ENCODE measurements at places on chromosomes 13 and 19. TPM values are rescaled to one million over a fixed set of nuclear protein-coding genes. Genes with fewer than 3 reads are reported as not detected.

TEX29 gene
- total RNA-seq, result not detected

APOC4 gene
- not detected for total RNA-seq

CLEC17A gene
- not detected for total RNA-seq

DNA sequence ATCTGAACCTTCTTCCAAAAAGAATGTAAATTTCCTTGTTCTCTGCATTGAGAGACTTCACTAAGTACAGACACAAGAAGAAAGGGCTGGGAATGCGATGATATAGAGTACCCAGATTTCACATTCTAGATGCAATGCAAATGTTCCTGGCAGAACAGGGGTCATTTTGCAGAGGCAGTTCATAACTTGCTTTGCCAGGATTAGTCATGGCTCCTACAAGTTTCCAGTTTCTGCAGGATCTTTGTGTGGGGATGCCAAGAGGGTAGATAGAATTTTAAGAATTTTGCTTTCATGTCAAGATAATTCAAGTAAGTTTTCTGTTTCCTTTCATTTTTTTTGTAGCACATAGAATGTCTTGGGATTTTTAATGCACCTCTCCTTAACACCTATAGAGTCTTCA, 181.2 kb downstream of the FGF9 start:
- no peak for DNase-seq

GRCh38 chr13:111907341-111907880, 159.5 kb upstream of the SOX1 start:
- DNase-seq, result no peak

DNA sequence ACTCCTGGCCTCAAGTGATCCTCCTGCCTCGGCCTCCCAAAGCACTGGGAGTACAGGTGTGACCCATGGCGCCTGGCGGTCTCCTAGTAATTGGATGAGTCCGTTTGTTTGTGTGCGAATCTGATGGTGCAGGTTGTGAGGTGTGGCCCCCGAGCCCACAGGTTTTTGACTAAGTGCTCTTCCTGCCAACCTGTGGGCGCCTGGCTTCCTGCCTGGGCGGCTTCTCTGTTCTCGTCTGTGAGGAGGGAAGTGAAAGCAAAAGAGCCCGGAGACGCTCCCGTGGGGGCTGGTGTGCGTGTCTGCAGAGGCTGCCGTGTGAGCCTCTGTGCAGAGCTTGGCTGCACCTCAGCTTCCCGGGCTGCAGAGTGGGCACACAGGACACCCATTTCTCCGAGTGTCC, 10.0 kb downstream of the ARHGAP45 start:
- peak; percentile 42 for DNase-seq

- no peak for DNase-seq
These were observed 119.3 kb downstream of the IRS2 start for GRCh38 chr13:109667056-109667455.

PRR22 gene
- 1.7 TPM for total RNA-seq

DNA sequence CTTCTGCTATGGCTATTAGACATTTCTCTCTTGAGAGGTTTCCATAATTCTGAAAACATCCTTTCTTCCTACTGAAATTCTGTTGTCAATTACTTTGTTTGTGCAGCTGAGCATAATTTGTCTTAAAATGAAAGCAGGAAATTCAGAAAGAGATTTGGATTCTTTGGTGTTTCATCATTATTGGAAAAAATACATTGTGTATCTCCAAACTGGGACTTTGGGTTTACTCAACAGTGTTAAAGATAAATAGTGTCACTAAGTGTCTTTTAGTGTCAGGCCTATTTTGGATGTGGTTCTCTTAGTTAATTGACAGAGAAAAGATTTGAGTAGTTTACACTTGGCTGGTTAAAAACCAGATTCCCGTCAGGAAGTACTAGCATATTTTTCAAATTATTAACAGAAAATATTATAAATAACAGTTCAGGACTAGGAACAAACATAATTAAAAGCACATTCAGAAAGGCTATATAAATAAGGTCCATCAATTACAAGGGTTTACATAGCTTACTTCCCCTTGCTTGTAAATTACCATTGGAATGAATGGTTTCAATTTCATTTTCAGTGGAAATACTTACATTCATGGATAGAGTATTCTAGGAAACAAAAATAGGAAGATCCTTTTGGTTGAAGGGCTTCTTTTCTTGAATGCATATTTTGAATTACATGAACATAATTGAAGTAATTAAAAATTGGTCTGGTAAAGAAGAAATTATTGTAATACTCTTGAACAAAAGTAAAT, 483.1 kb downstream of the GPC6 start:
- DNase-seq, result no peak

- DNase-seq, result no peak
These were observed 5.2 kb upstream of the BCAM start for GRCh38 chr19:44803442-44804428.

ZNF709 gene
- total RNA-seq, result 1.9 TPM

DNA sequence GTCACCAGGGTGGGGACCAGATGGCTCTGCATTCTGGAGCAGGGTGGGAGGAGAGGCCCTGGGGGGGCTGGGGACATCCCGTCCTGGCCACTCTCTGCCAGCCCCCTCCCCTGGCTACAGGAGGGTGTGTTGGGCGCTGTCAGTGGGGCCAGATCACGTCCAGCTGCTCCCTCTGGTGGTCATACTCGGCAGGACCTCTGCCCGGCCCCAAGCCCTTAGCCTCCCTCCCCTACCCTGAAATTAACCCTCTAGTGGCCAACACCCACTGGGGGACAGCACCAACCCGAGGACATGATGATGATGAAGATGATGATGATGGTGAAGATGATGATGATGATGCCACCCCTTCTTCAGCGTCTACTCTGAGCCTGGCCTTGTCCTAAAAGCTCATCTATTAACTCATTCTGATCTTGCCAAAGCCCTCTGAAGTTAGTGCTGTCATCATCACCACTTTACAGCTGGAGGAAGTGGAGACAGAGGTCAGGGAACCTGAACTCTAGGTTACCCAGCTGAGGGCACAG, 590 bp upstream of the LGI4 start:
- peak; percentile 95 for DNase-seq

DNA sequence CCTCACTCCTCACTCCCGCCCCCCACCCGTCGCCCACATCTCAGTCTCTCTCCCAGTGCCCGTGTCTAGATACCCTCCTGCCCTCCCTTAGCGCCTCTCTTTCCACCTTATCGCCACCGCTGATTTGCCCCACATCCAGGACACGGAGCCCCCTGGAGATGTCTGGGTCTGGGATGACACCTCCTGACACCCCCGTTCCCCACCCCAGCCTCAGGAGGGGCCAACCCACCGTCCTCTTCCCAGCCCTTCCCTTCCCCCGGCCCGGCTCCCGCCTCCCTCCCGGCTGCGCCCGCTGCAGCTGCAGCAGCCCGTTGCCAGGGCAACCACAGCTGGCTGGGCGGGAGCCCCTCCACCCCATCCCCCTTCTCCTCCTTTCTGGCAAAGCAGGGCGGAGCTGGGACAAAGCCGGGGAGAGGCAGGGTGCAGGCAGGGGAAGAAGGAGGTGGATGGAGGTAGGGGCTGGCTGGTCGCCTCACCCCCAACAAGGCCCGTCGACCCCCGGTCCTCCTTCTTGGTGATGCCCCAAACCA, 13.5 kb downstream of the DPF1 start:
- peak; percentile 91 for DNase-seq

DNA sequence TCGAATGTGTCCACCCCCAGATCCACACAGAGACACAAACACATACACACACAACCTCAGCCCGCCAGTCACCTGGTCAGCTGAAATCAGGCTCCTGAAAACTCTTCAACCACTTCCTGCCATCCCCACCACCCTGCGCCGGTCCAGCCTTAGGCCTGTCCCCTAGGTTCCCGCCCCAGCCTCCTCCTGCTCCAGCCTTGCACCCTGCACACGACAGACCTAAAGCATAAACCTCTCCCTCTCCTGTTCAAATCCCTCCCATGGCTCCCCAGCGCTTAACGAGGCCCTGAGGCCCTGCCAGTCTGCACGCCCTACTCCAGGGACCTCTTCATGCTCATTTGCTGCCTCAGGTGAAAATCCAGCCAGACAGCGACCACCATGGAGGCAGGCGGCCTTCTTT, 7.1 kb downstream of the PNMA8B start:
- DNase-seq, result no peak

ZNF653 gene
- 3.1 TPM for total RNA-seq

NLRP5 gene
- total RNA-seq, result not detected

BLVRB gene
- 102 TPM for total RNA-seq

KLK3 gene
- total RNA-seq, result not detected

- DNase-seq, result peak; percentile 56
These were observed 806 bp downstream of the ZNF90 start for GRCh38 chr19:20078581-20079031.

DNA sequence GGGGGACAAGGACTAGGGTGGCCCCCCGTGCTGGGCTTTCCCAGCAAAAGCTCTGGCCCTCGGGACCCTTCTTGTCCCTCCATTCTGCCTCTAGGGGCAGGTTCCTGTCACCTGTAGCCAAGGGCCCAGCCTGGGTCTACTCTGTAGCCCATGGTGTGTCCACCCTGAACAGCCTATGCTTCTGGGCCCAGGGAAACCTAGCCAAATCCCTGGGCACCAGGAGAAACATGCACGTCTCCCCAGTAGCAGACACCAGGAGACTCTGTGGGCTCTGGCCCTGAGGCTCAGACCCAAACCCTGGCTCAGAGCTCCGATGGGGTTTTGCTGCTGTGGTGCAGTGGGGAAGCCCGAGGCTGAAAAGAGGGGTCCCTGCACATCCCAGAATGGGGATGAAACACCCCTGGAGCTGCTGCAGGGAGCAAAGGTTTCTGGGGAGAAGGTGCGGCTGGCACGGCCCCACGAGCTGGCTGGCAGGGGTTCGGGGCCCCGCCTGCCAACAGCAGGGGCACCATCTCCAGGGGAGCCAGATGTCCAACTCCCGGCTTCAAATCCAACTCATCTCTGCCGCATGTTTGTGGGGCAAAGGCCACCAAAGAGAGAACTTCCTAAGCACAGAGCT, 18.2 kb downstream of the CEBPG start:
- DNase-seq, result peak; percentile 39

DNA sequence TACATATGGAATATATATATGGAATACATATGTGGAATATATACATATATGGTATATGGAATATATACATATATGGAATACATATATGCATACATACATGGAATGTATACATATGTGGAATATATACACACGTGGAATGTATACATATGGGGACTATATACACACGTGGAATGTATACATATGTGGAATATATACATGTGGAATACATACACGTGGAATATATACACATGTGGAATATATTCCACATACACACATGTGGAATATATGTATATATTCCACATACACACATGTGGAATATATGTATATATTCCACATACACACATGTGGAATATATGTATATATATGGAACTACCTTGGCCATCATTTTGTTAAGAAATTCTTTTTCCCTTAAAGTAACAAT, 31.1 kb downstream of the ZNF571 start:
- DNase-seq, result no peak

- DNase-seq, result no peak
These were observed 4.4 kb downstream of the BCAT2 start for GRCh38 chr19:48806518-48806817.

DNA sequence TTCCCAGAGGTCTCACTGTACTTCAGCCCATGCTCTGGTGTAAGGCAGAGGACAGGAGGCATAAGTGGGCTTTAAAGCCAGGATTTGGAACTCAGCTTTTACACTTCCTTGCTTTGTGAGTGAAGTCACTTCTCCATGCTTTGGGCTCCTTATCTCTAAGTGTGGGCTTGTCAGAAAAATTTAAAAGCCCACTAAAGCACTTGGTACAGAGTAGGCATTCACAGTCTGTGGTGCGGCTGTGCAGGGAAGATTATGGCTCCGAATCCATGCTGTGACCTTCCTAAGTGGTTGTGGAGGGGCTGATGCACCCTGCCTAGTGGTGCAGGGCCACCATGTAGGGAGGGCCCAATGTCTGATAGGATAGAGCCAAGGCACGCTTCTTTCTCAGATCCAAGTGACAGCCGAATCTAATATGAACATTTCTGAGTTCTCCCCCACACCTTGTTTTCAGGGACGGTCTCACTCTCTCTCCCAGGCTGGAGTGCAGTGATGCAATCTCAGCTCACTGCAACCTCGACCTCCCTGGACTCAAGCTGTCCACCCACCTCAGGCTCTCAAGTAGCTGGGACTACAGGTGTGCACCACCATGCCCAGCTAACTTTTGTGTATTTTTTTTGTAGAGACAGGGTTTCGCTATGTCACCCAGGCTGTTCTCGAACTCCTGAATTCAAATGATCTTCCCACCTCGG, 6.9 kb downstream of the TIMM29 start:
- DNase-seq, result no peak

GRCh38 chr13:56713656-56714055, 427.1 kb upstream of the PRR20A start:
- DNase-seq, result no peak

GRCh38 chr19:50889638-50890037, 16.4 kb downstream of the KLK2 start:
- no peak for DNase-seq

- no peak for DNase-seq
These were observed 1.1 kb upstream of the C19orf85 start for GRCh38 chr19:55465460-55466240.

ZGLP1 gene
- 1.3 TPM for total RNA-seq

NTN5 gene
- 0.19 TPM for total RNA-seq

DNA sequence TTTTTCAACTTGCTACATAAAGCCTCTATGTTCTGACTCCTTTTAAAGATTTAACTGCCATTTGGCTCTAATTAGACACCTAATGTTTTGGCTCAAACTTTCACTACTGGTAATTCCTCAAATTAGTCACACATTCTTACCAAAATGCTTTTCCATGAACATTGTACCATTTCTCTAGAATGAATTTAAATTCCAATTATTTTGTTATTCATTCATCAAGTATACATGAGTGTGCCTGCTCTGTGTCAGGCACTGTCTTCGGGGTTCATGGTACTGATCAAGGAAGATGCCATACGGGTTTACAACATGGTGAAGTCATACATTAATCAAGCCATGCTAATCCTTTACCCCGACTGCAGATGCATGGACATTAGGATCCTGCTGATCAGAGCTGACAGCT, 69.1 kb upstream of the POSTN start:
- no peak for DNase-seq

ZNF154 gene
- 8.4 TPM for total RNA-seq

DNA sequence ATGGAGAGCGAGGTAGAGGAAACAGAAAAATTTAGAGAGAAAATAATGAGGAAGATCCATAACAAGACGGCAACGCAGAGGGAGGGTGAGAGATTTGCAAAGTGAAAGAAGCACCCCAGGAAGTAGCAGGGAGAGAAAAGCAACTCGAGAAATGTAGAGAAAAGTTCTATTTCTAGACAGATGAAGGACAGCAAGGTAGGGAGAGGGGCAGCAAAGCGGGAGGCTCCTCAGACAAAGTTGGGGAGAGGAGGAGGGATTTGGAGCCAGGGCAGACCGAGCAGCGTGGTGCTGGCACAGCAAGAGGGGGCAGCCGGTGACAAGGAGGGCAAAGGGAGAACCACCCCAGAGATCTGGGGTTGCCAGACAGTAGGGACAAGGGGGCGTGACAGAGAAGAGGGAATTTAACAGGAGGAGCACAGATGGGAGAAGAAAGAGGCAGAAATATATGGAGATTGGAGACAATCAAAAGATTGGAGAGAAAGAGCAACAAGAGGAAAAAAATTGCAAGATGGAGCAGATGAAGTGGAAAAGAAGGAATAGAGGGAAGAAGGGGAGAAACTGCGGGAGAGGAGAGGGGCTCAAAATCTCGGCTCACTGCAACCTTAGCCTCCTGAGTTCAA, 989 bp downstream of the ZNF766 start:
- no peak for DNase-seq

All from right cardiac atrium (tissue), 5 donors.